ENCODE measurements at places on chromosomes 13 and 19. TPM values are rescaled to one million over a fixed set of nuclear protein-coding genes. Genes with fewer than 3 reads are reported as not detected.

Gene DOCK6
- 102 TPM for total RNA-seq

Gene ELSPBP1
- total RNA-seq: not detected

Gene DACH1
- total RNA-seq: 31.0 TPM

Gene ZNF649
- 13.9 TPM for total RNA-seq

Gene KIRREL2
- total RNA-seq: 0.12 TPM

Gene ZNF581
- 22.2 TPM for total RNA-seq

Gene POLRMT
- total RNA-seq: 56.0 TPM

Data from mucosa of gallbladder (tissue), 1 donor.